ENCODE measurements at places on chromosomes 2 and 18.
A peak's percentile ranks its signal among the peaks of the same experiment; 100 is the strongest.

DNA sequence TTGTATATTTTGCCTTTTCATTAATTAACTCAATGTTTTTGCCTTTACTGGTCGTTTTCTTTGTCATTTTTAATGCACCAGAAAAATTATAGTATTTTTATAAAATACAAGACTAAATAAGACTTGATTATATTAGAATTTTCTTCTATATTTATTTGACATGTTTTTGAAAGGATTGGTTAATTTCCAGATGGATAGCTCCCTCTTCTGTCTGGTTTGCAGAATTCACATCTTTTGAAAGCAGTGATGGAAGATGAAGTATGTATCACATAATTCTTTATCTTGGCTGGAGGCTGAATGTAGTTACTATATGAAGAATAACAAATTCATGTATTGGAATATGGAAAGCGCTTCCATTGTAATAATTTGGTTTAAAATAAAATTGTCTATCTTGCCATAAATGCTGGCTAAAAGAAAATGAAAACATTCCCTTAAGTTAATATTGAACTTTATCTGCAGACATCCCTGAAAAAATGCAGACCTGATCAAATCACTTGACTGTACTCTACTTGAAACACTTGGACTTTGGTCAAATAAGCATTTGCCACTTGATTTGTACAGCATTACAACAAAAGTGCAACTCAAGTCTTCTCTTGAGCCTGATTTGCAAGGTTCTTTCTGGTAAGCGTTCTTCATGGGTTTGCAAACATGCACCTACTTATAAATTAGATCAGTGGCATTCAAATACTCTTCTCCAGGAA, 86.3 kb upstream of the EFEMP1 start:
- peak; percentile 8 for DNase-seq

DNA sequence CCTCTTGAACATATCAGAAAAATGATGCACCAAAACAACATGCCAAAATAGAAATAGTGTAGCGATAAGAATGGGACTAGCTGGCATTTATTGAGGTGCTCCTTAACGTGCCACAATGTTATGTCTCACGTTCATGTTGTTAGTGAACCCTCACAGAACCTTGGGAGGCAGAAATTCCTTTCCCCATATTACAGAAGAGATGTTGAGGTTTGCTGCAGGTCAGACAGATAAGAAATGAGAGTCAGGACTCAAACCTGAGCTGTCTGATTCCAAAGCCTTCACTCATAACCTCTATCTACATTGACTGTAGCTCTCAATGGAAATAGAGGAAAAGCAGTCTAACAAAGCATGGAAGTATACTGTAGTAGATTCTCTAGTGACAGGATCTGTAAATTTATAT, 163.3 kb upstream of the STK17B start:
- no peak for DNase-seq

DNA sequence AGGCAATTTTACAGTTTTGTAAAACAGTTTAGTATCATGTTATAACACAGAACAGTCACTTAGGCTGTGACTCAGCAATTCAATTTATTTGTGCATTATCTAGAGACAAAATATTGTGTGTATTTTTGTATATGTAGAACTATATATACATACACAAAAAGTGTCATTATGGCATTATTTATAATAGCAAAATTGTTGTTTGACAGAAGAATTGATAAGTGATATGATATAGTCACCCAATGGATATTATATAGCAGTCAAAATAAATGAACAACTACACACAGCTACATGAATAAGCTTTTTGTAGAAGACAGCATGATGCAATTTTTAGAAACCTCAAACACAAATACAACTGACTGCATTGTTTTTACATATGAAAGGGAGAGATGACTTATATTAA, 334.0 kb downstream of the TRIB2 start:
- DNase-seq, result no peak

- no peak for DNase-seq
Measured at GRCh38 chr2:38697116-38697840, 31.4 kb downstream of the GALM start.

- no peak for DNase-seq
Measured at GRCh38 chr2:226754821-226755604, 44.6 kb downstream of the IRS1 start.

DNA sequence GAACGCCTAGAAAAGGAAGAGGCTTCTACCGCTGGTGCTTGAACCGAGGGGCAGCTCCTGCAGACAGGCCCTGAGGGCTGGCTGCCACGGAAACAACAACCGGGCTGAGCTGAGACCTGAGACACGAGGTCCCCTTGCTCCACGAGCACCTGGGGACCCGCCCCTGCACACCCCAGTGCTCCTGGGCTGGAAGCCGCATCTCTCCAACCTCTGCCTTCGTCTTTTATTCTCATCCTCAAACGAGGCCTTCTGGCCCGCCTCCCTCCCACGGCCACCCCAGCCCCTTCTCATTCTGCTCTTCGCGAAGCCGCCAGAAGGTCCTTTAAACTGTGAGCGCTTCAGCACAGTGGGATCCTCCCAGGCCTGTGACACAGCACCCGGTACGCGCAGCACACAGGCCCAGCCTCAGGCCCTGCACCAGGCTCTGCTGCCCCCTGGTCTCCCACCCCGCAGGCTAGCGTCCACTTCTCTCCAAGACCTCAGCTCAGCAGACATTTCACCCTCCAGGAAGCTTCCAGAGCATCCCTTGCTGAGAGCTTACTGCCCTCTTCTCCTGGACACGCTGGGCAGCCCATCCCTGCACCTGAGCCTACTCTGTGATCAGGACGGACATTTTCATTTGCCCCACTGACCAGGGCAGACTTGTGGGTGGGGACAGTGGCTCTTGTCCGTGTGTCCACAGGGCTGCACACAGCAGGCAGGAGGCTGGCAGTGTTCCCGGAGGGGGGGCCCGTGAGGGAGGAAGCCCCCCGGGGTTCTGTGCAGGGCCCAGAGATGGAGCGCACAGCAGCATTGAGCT, 149.7 kb downstream of the PXDN start:
- no peak for DNase-seq

DNA sequence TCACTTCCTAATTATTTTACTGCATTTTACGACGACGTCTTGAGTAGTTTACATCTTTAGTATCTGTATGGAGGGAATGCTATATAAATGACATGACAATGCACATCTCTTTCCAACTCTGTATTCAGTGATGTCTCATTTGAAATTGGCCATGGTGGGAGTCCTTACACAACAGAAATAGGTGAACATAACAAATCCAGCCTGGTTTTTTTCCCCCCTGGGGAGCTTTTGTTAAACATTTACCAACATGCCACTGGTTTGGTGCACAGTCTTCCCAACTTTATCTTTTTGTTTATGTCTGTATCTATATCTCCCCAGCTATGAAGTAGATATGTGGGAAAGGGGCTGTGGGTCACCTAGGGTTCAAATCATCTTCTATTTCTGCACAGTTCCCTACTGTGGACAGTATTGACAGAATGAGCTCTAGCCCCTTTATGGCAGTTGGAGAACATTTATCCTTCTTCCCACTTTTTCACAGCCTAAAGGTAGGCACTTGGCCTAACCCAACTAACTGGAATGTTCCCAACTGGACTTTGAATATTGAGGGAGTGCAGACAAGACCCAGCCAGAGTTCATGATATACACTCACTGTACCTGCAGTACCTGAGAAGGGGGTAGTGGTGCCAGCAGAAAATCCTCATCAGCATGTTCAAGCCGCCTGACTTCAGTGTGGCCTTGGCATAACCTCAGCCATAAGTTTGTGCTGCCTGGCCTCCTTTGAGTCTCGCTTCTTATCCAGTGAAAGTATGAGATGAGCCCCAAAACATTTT, 5.7 kb upstream of the RTKN start:
- no peak for DNase-seq

GRCh38 chr18:26802330-26803200, 62.9 kb downstream of the AQP4 start:
- DNase-seq, result peak; percentile 11

- no peak for DNase-seq
Measured at GRCh38 chr2:119472749-119473148, 41.1 kb downstream of the TMEM37 start.

DNA sequence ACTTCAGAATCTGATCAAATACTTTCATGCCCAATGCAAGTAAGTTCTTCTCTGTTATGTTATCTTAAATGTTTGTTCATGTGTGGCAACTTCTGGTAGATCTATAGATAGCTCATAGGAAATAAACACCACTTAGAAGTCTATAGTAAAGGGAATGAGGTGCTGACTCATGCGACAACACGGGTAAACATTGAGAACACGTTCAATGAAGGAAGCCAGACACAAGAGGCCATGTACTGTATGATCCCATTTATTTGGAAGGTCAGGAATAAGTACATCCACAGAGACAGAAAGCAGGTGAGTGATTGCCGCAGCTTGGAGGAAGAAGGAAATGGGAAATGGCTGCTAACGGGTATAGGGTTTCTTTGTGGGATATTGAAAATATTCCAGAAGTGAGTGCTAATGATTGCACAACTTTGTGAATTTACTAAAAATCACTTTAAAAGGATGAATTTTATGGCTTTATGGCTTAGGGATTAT, 95.4 kb downstream of the ITGB1BP1 start:
- no peak for DNase-seq

DNA sequence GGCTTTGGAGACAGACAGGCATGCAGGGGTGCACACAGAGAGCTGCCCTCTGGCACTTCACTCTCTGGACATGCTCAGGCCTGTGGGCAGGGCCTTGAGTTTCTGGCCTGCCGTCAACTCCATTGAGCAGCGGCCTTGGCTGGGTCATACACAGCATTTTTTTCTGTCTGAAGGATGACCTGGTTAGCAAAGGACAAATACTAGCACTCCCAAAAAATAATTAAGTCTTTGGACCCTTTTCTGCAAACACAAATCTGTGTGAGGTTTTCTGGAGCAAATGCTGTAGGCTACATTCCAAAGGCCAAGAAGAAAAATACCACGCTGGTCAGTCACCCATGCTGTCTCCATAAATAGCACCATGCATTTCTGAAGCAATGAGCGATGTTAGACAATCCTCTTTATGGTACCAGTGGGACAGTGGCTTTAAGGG, 124.7 kb upstream of the CTAGE1 start:
- no peak for DNase-seq

DNA sequence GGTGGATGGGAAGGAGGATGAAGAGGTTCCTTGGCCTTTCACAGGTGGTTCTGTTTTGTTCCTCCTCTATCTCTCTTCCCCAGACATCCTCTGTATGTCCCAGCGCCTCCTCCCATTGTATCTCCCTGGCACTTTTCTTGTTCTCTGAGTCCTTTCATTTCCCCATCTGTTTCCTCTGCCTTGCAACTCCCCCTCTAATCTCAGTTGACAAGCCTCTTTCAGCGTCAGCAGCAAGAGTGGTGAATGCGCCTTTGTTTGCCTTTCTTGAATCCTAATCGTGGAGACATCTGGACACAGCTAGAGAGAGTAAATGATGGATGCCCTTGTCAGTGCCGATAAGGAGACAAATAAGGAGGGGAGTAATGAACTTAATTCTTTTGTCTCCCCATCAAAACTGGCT, 167.0 kb downstream of the NDUFA10 start:
- DNase-seq, result no peak

GRCh38 chr18:8984131-8984721, 118.3 kb upstream of the NDUFV2 start:
- no peak for DNase-seq

DNA sequence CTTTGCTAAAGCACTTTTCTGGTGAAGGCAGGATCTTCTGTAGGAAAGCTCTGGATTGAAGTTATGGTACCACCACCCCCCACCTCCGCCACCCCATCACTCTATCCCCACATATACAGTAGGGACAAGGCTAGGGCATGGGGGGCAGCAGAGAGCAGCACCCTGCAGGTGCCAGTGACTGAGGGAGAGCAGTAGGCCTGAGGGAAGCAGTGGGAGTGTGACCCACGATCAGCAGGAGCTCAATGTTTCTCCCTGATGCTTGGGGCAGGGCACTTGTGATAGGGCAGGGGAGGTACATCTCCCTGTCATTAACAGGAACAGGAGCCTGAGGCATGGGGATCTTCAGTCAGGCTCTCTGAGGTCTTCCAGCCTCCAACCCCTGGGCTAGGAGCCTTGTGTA, 121.6 kb downstream of the ZFP36L2 start:
- peak; percentile 5 for DNase-seq

GRCh38 chr2:67782443-67782842, 280.4 kb downstream of the C1D start:
- no peak for DNase-seq

DNA sequence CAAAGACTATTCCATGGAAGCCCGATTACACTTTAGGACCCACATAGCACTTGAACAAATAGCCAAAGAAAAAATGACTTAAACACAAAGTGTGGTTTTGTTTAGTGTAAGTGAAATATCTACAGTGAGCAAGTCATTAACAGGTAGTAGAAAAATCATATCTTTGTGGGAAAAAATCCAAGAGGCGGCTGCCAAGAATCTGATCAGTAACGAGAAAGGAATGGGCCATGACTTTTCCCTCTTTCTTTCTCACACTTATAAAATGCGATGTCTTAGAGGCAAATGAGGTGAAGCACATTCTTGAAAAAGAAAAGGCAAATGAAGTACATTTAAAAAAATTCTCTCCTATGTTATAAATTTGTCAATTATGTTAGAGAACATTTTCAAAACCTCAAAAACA, 12.9 kb upstream of the GEMIN6 start:
- no peak for DNase-seq

DNA sequence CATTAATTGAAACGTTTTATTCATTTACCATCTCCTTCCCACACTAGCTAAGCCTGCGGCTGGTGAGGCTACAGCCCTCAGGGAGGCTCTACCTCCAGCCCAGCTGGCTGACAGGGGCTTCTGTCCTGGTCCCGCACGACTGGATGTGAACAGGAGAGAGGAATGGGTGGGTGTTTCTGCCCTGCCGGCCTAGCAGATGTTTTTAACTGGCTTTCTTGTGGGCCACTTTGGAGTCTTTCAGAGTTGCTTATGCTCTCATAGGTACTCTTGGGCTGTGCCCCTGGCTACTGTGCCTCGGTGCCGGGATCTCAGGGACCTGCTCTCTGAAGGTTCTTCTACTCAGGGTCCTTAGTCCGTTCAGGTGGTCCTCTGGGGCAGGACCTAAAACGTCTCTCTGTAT, 184.3 kb upstream of the TWIST2 start:
- DNase-seq, result no peak

DNA sequence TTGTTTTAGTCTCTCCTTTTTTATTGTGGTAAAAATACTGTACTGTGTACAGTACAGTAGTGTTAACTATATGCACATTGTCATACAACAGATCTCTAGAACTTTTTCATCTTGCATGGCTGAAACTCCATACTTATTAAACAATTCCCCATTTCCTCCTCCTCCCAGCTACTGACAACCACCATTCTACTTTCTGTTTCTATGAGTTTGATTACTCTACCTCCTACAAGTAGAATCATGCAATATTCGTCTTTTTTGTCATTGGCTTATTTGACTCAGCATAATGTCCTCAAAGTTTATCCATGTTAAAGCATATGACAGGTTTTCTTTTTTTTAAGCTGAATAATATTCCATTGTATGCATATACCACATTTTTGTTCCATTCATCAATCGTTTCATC, 338.2 kb downstream of the AGPS start:
- DNase-seq, result no peak

- no peak for DNase-seq
Measured at GRCh38 chr18:78130232-78131195, 849.1 kb upstream of the SALL3 start.
